ENCODE measurements at places on chromosomes 5 and 9.

DNA sequence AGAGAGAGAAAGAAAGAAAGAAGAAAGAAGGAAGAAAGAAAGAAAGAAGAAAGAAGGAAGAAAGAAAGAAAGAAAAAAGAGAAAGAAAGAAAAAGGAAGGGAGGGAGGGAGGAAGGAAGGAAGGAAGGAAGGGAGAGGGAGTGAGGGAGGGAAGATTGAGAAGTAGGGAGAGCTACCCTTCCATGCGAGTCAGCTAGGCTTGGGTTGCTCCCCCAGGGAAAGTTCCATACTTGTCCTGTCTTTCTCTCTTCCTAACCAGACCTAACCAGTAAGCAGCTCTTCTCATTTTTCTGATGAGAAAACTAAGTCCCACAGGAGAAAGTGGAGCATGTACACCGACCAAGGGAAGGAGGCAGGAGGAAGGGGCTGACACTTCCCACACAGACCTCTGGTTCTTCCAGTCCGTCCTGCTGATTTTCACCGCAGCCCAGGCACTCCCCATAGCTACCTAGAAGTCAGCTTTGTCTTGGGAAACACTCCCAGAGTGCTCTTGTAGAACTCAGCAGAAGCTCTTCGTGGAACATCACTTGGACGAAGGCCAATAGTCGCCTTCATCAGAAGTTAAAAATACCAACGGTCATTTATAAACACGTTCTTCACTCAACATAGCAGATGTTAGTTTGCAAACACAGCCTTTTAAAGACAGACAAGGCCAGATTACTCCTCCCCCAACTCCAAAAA lies 29.0 kb upstream of the ENTREP1 start:
- DNase-seq, result no peak

DNA sequence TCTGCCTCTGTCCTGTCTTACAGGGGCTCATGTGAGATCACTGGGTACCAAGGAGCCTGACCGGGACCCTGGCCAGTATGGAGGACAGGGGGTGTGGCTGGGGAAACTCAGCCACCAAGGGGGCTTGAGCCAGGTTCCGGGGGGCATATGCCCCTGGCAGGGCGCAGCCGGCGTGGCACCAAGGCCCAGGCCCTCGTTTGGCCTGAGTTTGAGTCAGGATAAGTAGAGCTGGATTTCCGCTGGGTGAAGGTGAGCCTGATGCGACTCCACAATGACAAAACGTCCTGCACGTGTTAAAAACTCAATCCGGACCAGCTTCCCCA lies 616 bp upstream of the TSPAN17 start:
- DNase-seq, result no peak

DNA sequence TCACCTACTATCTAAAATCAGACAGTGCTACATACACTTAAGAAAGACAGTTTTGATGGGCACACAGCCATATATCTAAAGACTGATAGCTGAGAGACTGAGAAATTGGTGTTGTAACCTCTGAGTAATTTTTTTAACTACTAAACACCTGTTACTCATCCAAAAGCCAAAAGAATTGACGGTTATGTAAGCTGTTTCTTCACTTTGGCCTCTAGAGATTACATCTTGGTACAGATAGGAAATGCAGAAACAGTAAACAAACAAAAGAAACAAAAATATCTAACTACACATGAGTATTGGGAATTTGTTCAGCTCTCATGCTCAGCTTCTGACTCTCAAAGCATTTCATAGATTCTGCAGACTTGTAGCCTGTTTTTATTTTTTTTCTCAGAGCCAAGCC lies 152.1 kb upstream of the GAS1 start:
- DNase-seq, result no peak

- no peak for DNase-seq
These were observed 1897.5 kb downstream of the EFNA5 start for GRCh38 chr5:105773241-105773640.

GRCh38 chr9:137530331-137530730 lies 19.9 kb downstream of the PNPLA7 start:
- DNase-seq, result no peak

- DNase-seq, result no peak
These were observed 148.4 kb downstream of the NFIB start for GRCh38 chr9:14165376-14166035.

DNA sequence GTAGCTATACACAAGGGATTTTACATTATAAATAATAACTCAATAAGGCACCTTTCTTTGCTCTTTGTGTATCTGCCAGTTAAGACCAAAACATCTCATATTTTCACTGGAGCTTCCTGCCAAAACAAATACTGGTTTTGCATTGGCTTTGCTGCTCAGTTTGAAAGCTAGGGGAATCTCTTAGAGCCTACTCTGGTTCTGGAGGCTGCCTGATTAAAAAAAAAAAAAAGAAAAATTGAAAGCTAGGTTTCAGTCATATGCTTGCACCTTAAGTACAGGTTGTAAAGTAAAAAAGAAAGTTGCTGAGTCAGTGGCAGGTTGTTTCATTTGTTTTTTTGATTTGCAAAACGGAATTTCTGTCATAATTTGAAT lies 2.3 kb downstream of the DENND4C start:
- DNase-seq, result no peak

GRCh38 chr5:174585472-174585871 lies 138.9 kb upstream of the MSX2 start:
- DNase-seq, result no peak

DNA sequence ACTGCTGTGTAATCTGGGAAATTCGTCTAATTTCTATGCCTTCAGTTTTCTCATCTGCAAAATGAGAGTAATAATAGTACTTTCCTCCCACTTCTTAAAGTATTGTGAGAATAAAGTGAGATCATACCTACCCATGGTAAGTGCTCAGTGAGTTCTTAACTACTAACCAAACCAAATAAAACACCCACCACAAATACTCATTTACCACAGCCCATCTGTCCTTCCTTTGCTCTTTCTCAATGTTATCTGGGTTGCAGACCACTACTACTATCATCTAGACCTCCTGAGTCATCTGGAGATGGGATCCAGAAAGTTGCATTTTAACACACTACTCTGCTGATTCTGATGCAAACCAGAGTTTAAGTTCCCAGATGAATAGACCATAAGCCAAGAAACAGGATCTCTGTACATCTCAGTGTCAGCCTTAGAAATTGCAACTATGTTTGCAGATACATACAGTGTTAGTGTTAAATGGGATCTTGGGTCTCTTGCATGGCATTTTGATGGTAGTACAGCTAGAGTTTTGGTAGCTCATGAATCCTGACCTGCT lies 105.4 kb upstream of the ATP10B start:
- DNase-seq, result no peak

GRCh38 chr5:35146406-35146805 lies 83.9 kb downstream of the PRLR start:
- DNase-seq, result no peak

- DNase-seq, result peak; percentile 37
These were observed 307.2 kb downstream of the HTR1A start for GRCh38 chr5:63655043-63655442.

DNA sequence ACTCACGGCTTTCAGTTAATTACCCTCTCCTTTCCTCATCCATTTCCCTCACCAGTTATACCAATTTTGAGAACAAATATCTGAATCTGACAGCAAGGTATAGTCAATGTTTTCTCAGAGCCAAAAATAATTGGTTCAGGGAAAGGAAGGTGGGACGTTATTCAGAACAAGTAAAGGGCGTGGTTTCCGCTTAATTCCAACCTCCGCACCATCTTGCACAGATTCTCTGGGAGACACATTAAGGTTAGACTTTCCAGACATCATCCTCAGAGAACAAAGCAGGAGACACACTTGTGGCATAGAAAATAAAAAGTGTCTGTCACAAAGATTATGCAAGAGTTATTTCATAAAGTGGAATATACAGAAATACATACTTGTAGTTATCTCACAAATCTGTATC lies 441.2 kb downstream of the IRX1 start:
- DNase-seq, result no peak

GRCh38 chr9:130500340-130501180 lies 55.8 kb downstream of the ASS1 start:
- peak; percentile 33 for DNase-seq

DNA sequence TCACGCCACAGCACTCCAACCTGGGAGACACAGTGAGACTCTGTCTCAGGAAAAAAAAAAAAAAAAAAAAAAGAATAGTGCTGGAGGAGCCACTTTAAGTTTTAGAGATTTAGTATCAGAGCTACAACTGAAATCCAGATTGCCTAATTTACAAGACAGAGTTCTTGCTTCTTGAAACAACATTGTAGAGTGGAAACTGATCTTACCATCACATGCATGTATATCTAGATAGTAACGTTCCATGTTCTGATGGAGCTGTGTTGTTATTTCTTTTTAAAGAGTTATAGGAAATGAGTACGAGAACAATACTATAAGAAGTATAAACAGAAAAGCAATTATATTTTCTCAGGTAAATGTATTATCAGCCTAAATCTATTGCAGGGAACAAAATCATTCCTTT lies 48.9 kb downstream of the TBCA start:
- no peak for DNase-seq

DNA sequence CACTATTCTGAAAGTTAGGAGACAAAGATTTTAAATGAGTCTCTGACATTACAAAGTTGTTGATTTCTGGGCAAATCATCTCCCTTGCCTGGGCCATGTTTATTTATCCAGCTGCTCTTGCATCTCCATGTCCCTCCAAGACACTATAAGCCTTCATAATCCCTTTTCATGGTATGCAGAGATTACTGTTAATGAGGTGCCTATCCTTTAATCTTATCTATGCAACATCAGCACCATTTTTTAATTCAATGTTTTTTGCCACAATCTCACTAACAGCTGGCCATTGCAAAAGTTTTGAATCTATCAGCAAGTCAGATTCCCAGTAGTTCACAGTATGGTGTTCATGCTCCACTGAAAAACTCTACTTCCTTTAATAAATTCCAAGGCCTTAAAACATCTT lies 108.5 kb upstream of the PTPRD start:
- no peak for DNase-seq
